ENCODE measurements at places on chromosomes 5 and 9. TPM values are rescaled to one million over a fixed set of nuclear protein-coding genes. Genes with fewer than 3 reads are reported as not detected.

CDC20B gene
- not detected for polyA plus RNA-seq

RELL2 gene
- polyA plus RNA-seq: 17.3 TPM

HTR4 gene
- not detected for polyA plus RNA-seq

PRXL2C gene
- polyA plus RNA-seq: 9.2 TPM

GARIN3 gene
- polyA plus RNA-seq: not detected

SAP30L gene
- 21.1 TPM for polyA plus RNA-seq
